SW 1271 (cell line): ENCODE measurements at places on chromosomes 11 and 22.
A peak's percentile ranks its signal among the peaks of the same experiment; 100 is the strongest.

GRCh38 chr11:8732748-8733241 is 50.2 kb downstream of the RPL27A start:
- DNase-seq: no peak

GRCh38 chr11:116960930-116961329 is 123.5 kb upstream of the APOA1 start:
- peak; percentile 32 for DNase-seq

GRCh38 chr11:123072332-123072761 is 10.4 kb upstream of the HSPA8 start:
- no peak for DNase-seq

GRCh38 chr11:47669856-47670255 is 27.5 kb upstream of the MTCH2 start:
- DNase-seq: no peak
